ENCODE measurements at places on chromosomes 4 and X.

DNA sequence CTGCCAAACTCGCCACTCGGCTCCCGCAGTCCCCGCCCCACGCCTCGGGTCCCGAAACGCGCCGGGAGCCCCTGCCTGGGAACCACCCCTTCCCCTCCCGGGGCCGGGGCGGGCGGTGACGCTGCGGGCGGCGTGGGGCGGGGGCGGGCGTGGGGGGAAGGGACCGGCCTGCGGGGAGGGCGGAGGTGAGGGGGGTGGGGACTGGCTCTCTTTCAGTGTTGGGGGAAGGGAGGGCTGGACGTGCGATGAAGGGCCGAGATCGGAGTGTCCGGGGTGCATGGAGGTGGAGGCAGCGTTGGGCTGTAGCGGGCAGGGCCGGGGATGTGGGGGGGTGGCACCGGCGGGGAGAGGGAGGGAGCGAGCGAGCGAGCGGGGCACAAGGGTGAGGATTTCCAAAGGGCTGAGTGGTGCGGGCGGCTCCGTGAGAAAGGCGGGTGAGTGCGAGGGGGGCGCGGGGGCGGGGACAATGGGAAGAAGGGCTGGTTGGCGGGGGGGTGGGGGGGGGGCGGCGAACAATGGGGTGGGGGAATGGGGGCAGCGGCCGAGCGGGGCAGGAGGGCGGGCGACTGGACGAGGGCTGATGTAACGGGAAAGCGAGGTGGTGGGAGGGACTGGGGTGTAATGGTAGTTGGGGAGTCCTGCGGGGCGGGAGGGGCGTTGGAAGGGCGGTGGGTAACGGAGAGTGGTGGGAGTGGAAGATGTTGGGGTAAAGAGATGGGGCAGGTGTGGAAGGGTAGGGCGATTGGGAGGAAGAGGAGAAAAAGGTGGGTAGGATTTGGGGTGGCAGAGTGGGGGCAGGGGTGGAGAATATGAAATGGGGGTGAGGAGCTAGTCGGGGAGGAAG is 578 bp downstream of the DCUN1D4 start:
- peak; percentile 37 for DNase-seq

- no peak for DNase-seq
Measured at GRCh38 chrX:84715315-84715714, 213.1 kb upstream of the HDX start.

DNA sequence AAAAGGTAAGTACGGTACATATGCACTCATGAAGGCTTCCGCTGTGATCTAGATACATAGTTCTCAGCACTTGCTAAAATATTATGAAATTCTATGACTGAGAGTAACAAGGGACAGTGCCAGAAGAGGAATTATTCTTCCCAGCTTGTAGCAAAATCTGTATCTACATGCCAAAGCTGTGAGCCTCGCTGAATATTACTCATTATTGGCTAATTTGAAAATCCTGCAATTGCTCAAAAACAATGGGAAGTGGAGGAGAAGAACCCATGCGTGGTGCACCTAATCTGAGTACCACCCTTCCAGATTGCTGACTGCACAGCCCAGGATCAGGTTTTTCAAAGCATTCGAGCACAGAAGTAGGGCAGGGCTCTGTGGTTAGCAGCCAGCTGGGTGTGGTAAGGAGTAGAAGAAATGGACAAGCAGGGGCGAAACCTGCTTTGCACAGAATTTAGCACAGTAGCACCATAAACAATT is 17.4 kb upstream of the PDCL2 start:
- DNase-seq: no peak

GRCh38 chr4:93657527-93657926 is 171.0 kb upstream of the ATOH1 start:
- no peak for DNase-seq

DNA sequence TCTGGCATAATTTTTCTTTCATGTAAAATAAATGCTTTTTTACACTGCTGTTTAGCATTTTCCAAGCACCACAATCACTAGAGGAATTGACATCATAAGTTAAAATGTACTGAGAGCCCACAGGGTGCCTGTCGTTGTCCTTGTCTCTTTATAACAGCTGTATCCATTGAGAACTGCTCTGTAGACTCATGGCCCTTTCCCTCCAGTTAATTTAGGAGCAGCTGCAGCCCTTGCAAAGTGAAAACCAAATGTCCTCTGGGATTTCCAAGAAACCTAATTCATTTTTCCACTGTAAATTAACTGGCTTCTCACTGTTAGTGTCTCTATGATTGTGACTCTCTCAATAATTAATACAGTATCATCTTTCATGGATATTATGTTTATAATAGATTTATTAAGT is 185.9 kb downstream of the SLC4A4 start:
- no peak for DNase-seq

DNA sequence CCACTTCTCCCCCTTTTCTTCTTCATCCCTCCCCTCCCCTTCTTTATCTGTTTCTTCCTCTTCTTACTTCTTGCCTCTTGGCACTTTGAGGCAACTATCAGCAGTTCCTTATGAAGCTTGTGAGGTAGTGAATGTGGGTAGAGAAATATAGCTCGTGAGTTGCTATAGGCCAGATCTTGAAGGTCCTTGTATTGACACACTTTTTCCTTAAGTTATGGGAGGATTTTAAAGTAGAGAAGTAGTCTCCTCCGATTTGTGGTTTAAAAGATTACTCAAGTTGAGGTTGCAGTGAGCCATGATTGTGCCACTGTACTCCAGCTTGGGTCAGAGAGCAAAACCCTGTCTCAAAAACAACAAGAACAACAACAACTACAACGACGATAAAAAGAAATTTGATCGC is 3.4 kb upstream of the RRAGB start:
- no peak for DNase-seq

- DNase-seq: no peak
Measured at GRCh38 chr4:168932138-168932537, 77.9 kb downstream of the CBR4 start.

GRCh38 chr4:20615486-20616260 is 84.6 kb upstream of the PACRGL start:
- DNase-seq: no peak

GRCh38 chr4:159185591-159186023 is 82.7 kb downstream of the RAPGEF2 start:
- DNase-seq: no peak

DNA sequence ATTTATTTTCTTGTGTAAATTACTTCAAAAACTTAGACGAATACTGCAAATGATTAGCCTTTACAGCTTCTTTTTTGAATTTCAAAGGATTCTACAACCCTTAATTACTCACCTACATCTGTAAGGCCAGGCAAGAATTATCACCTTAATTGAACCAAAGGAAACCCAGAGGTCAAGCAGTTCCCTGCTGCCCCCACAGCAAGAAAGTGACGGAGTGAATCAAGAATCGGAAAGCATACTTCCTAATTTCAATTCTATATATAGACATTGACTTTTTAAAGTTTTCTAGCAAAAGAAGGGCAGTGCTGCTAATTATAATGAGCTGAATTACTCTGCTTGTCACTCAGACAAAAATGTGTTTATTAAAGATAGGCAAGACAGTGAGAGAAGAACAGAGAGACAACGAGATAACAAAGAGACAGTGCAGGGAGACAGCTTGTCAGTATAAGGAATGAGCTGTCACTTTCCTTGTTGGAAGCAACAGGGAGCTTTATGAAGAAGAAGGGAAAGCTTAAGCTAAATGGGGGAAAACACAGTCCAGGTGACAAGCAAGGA is 47.5 kb upstream of the SPANXN4 start:
- no peak for DNase-seq

GRCh38 chrX:119477812-119478232 is 9.6 kb downstream of the SLC25A5 start:
- no peak for DNase-seq

- no peak for DNase-seq
Measured at GRCh38 chrX:41912923-41913322, 10.4 kb downstream of the CASK start.

DNA sequence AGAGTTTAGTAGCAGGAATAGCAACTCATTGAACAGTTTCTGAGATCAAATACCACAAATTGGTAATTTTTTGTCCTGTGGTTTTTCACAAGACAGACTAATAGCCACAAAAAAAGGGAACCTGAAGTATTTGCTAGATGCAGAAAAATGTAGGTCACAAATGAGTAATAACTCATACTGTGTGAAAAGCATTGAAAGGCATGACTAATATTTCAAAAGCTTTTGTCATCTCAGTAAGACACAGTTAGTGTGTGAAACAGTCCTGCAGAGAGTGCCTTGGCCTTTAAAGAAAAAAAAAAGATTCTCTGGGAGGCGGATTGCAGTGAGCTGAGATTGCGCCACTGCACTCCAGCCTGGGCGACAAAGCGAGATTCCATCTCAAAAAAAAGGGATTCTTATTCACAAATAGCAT is 31.4 kb upstream of the SLC25A31 start:
- DNase-seq: no peak
